Eye (tissue), 1 donor: ENCODE measurements at places on chromosomes 5 and 9.
A peak's percentile ranks its signal among the peaks of the same experiment; 100 is the strongest.

- DNase-seq, result no peak
These were observed 42.8 kb downstream of the SPEF2 start for GRCh38 chr5:35660451-35660850.

DNA sequence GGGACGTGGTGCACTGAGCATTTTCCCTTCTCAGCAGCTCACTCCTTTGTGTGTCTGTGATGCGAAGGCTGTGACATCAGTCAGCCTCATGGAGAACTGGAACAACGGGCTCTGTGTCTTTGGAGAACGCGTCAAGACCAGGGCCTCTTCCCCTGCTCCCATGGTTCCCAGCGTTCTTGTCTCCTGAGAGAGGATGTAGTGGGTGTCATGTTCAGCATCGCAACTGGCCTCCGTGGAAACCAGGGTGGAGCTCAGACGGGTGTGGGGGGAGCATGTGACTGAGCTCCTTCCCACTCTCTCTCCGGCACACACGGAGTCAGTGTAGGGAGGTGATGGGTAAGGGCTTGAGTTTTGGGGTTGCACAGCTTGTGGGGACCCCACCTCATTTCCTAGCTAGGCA is 59.7 kb downstream of the TENT4A start:
- DNase-seq, result no peak

- no peak for DNase-seq
These were observed 371.3 kb downstream of the ACTL7B start for GRCh38 chr9:108484468-108484867.

- no peak for DNase-seq
These were observed 63.9 kb downstream of the NDST1 start for GRCh38 chr5:150571836-150572235.

- DNase-seq, result no peak
These were observed 53.0 kb upstream of the WWC1 start for GRCh38 chr5:168238463-168238862.

- DNase-seq, result no peak
These were observed 20.5 kb downstream of the MAST4 start for GRCh38 chr5:66616520-66617225.

- no peak for DNase-seq
These were observed 15.3 kb downstream of the AP3S1 start for GRCh38 chr5:115857057-115857479.

DNA sequence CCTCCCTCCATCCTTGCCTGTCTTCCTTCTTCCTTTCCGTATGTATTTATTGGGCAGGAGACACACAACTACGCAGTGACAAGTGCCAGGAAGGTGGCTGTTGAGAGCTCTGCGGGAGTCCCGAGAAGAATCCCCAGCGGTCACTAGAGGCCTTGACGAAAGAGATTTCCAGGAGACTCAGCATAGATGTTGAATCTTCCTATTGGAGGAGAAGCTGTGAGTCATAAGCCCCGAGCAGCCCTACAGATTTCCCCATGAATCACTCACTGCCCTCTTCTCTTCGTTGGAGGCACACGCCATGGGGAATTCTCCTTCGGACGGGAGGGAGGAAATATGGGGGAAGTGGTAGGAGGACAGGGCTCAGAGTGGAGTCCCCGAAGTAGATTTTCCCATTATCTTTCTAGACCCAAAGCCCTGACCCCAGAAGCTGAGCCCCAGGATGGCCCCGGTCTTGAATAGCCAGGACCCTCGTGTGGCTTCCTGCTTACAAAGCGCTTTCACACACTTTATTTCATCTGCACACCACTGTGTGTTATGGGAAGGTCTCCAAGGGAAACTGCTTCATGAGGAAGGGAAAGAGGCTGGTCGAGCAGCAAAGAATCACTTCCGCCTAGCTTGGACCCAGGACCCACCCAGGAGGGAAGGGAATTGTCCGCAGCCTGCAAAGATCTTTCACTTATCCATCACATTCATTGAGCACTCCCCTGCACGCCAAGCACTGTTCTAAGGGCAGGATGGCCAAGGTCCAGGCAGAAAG is 12.7 kb downstream of the DUSP1 start:
- peak; percentile 35 for DNase-seq

- DNase-seq, result no peak
These were observed 555.1 kb upstream of the ADAMTS16 start for GRCh38 chr5:4584982-4585381.

GRCh38 chr9:134363450-134363849 is 37.2 kb downstream of the RXRA start:
- DNase-seq, result no peak

- peak; percentile 33 for DNase-seq
These were observed 32.0 kb upstream of the DHFR start for GRCh38 chr5:80686757-80687156.

DNA sequence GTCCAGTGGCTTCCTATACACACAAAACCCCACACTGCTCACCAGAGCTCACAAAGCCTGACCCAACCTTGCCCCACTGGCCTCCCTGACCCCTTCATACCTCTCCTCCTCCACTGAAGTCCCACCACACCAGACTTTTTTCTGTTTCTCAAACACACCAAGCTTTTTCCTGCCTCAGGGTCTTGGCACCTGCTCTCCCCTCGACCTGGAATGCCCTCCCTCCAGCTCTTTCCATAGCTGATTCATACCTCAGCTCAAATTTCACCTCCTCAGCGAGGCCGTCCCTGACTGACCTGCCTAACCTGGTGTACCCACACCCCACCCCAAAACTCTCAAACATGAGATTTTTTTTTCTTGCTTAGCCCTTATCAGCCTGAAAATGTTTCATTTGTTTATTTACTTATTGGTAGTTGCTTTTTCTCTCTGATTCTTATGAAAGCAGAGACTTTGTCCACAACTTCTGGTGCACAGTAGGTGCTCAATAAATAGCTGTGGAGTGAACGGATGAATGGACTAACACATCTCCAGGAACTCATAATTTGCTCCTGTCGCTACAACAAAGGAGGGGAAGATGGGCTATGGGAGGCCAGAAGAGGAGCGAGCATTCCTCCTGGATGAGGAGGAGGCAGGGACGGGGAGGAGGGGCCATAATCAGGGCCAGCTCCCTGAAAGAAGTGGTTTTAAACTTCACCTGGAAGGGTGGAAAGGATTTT is 84.3 kb downstream of the SH3TC2 start:
- no peak for DNase-seq

DNA sequence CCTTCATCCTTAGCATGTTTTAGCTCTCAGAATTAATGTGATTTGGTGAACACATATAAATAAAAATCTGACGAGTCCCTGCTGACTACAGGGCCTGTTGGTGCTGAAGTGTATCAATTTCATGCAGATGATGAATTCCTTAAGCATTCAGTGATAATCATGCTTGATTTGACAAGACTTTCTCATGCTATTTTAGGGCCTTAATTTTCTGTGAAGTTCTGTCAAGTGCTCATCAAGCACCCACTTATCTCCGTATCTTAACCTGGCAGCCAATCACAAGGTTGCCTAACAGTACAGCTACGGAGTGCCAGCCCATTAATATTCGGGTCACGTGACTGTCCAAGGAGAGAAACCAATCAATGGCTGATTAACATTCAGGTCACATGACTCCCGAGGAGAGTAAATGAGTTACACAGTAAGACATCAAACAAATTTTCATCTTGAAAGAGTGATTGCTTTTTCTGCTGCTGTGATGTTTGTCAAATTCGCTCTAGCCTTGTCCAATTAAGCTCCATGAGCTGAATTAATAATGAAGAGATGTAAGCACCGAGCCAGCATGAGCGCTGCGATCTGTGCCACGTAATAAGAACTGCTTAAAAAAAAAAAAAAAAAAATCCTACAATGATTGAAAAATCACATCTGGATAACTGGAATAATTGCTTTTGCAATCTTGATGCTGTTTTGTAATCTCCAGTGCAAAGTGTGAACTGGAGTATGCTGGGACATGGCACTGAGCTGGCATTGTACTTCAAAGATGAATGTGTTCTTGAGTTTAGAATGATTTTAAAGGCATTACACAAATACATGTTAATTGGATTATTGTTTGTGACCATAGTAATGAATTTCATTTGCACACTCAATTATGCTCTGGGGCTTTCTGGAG is 104.3 kb upstream of the SPATA31D4 start:
- peak; percentile 80 for DNase-seq
